Coronary artery (tissue), 2 donors: ENCODE measurements at places on chromosomes 1 and 21.

- no peak for DNase-seq
These were observed 494.0 kb downstream of the KCNT2 start for GRCh38 chr1:196114193-196114592.

DNA sequence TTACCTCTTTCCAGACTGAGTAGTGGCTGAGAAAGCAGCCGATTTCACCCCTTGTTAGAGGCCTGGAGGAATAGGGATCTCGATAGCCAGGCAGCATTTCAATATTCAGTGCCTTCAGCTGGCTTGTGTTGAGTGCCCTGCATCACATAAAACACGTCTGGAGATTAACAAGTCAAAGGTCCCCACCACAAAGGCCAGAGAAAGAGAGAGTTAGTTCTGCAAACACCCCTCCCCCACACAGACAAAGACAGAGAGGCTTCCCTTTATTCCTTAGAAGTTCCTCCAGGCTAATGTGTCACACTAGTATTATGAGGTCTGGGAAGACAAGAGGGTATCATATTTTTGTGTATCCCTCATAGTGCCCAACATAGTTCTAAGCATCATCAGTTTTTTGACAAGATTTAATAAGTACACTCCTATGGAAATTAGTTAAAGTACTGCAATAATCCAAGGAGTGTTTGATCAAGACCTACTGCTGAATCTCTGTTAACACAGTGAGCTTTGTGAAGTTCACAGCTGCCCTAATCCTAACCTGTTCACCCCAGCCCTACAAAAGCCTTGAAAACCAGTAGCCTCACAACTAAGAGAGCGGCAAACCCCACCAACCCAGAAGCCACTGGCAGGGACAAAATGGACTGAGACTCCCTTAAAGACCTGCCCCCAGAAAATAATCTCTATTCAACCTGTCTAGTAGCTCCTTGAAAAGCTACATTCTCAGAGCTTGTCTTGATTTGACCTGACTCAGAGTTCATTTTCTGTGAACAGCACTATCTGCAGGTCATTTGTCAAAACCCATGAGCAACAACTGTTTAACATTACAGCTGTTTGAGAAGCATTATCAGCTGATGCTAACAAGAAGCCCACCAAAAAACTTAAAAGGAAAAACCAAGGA, 91.9 kb downstream of the COLGALT2 start:
- DNase-seq: no peak

DNA sequence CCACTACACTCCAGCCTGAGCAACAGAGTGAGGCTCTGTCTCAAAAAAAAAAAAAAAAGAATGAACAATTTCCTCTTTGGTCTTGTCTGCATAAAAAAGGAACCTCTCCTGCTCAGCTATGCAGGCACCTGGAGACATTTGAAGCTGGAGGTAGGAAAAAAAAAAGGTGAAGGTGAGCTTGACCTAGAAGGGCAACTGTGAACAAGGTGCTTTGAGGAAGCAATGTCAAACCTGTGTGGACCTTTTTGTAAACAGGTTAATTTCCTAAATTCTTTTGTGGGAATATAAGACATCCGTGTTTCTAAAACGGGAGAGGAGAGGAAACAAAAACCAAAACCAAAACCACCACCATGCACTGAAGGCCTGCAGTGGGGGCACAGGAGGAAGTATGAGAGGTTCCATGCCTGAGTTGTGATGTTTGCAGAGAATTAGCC, 77.5 kb downstream of the SLC45A1 start:
- DNase-seq: no peak

DNA sequence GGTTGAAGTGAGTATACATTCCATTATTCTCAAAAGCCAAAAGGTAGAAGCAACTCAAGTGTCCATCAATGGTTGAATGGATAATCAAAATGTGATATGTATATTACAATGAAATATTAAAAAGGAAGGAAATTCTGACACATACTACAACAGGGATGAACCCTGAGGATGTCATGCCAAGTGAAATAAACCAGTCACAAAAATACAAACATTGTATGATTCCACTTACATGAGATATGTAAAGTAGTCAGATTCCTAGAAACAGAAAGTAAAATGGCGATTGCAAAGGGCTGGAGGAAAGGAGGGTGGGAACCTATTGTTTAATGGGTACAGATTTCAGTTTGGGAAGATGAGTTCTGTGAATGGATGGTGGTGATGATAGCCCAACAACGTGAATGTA, 5.8 kb downstream of the SLC44A3 start:
- no peak for DNase-seq

- DNase-seq: no peak
These were observed 31.3 kb upstream of the CLCA4 start for GRCh38 chr1:86515597-86515996.
